IMR-90 (cell line): ENCODE measurements at places on chromosomes 6 and 20. TPM values are rescaled to one million over a fixed set of nuclear protein-coding genes. Genes with fewer than 3 reads are reported as not detected.

DNA sequence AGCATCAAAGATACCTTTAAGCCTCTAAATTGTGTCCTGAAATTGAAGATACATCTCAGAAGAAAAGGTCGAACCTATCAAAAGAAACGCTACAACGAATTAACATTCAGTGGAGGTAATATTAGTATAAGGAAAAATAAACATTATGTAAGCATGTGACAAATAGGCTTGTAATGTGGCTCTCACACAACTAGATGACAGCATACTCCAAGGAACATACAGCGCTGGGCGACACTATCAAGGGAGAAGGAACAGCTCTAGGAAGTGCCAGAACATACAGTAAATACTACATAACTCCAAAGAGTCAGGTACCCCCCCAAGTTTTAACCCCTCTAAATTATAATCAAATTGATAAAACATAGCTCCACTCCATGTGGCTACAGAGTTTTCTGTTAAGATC is 103.5 kb downstream of the LAMP5 start:
- DNase-seq: peak; percentile 22

DNA sequence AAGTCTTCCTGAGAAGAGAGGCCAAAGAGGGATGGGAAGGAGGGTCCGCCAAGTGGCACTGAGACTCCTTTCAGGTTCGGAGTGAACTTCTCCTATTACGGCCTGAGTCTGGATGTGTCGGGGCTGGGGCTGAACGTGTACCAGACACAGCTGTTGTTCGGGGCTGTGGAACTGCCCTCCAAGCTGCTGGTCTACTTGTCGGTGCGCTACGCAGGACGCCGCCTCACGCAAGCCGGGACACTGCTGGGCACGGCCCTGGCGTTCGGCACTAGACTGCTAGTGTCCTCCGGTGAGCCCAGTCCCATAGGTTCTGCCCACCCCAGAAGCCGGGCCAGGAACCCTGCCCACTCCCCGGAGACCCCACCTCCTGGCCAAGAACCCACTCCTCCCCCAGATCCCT is 4.1 kb downstream of the SLC22A7 start:
- no peak for DNase-seq

C20orf204 gene
- total RNA-seq: 0.18 and 0.28 TPM in 2 replicates

C6orf163 gene
- 0.90 and 1.7 TPM in 2 replicates for total RNA-seq

ZNF292 gene
- 28.3 and 36.9 TPM in 2 replicates for total RNA-seq
